ENCODE measurements at places on chromosomes 12 and 14. TPM values are rescaled to one million over a fixed set of nuclear protein-coding genes. Genes with fewer than 3 reads are reported as not detected.

- DNase-seq = peak; percentile 59
These were observed 34.9 kb upstream of the EML1 start for GRCh38 chr14:99758121-99758821.

- no peak for DNase-seq
These were observed 26.2 kb downstream of the AMN start for GRCh38 chr14:102948698-102949061.

Gene KLRK1
- polyA plus RNA-seq = 5.7 TPM

- no peak for DNase-seq
These were observed 97.9 kb upstream of the BBS10 start for GRCh38 chr12:76446090-76446489.

DNA sequence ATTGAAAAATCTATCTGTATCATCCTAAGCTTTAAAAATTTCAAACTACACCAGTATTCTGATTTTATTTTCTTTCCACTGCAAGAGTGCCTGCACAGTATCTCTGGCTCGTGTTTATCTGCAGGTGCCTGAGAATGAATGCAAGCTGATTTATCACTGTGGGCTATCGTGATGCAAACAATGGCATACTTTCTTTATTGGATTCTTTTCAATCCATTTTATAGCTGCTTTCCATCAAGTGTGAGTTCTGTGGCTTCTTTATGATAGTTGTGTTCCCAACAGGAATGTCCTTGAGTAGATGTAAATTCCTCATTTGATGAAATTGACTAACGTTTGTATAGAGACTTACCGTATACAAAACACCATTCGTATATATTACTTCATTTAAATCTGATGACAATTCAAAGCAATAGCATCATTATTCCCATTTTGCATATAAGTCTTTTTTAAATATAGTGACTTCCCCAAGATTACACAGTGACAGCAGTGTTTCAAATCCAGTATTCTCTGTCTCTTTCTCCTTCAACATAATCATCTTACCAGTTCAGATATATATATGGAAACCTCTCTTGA lies 160.3 kb upstream of the ABCD2 start:
- no peak for DNase-seq

Gene SCN8A
- 0.07 TPM for polyA plus RNA-seq

GRCh38 chr14:92590176-92590575 lies 76.6 kb downstream of the RIN3 start:
- DNase-seq = no peak

DNA sequence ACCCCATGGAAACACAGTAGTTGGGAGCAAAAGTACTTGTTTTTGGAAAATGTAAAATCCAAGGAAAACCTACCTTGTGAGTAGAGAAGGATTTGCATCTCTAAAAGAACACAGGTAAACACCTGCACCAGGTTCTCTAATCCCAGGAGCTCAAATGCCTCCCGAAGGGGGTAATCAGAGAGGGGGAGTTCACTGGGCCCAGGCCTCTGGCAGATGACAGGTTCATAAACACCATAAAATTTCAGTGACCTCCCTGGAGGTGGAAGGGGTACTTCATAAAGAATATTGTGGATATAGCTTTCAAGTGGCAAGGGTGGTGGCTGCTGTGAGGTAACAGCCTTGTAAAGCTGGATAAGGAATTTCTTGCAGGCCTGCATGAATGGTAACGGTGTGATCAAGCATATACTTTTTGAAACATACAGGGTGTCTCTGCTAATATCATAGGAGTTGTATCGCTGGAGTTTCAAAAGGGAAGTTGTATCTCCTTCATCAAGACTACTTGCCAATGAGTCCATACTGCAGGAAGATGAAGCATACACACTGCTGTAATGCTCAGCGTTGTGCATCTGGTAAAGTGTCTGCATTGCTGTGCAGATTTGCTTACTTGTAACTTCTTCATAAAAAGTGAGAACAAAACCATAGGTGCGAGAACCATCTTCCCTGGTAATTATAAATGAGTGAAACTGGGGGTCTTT lies 111.3 kb downstream of the DENND5B start:
- no peak for DNase-seq

Gene FAM181A
- polyA plus RNA-seq = 3.4 TPM

- DNase-seq = no peak
These were observed 24.7 kb upstream of the MARK3 start for GRCh38 chr14:103360548-103360947.

- DNase-seq = peak; percentile 78
These were observed 92.9 kb downstream of the KSR2 start for GRCh38 chr12:117875744-117876435.
